ENCODE measurements at places on chromosomes 5 and 9. TPM values are rescaled to one million over a fixed set of nuclear protein-coding genes. Genes with fewer than 3 reads are reported as not detected.

GRCh38 chr5:134536876-134537275, 11.4 kb downstream of the JADE2 start:
- no peak overlapping the region for H3K4me3 ChIP-seq
- no peaks in the 10 kb centered on the region for H3K4me1 ChIP-seq

DNA sequence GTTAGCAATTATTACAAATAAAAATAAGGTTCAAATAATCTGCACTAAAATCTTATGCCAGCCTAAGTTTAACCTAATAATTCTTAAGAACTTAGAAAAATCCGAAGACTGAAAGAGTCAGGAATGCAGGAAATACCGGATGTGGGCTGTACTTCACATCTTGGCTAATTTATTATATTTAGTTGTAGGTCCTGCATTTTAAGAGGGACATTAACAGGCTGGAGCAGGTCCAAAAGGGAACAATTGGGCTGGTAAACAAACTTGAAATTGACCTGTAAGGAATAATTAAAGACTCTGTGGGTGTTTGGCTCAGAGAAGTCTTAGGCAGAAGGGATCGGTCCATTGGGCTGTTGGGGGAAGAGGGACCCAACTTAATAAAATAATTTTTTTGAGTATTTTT, 18.4 kb downstream of the GLRA1 start:
- no peaks in the 10 kb centered on the region for H3K27me3 ChIP-seq
- H3K36me3 ChIP-seq: no peaks in the 10 kb centered on the region
- no peak overlapping the region for H3K4me3 ChIP-seq
- H3K4me1 ChIP-seq: no peaks in the 10 kb centered on the region

DNA sequence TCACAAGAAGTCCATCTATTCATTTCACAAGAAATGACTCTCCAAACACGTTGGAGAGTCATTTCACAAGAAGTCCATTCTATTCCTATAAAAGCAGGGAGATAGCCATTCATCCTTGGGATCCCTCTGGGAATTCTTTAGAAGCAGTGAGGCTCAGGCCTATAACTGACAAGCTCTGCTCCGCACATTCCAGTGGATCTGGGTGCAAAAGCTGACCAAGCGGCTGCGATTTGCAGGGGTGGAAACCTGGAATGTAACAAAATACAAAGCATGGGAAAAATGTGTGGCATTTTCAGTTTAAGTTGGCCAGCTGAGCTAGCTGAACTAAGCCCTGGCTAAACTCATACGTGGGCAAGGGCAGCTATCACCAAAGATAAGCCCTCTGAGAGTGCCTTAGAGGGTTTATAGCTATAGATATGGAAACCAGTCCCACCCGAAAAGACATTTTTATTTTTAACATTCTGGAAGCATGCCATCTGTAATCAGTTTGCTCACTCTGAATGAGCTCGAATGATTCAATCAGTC, 8.7 kb downstream of the TAS2R1 start:
- H3K4me3 ChIP-seq: no peak overlapping the region
- no peak overlapping the region for H3K27ac ChIP-seq
- H3K4me1 ChIP-seq: no peaks in the 10 kb centered on the region
- H3K36me3 ChIP-seq: no peaks in the 10 kb centered on the region

- H3K4me3 ChIP-seq: no peak overlapping the region
- no peaks in the 10 kb centered on the region for H3K4me1 ChIP-seq
- H3K36me3 ChIP-seq: no peaks in the 10 kb centered on the region
- no peak overlapping the region for H3K27ac ChIP-seq
Measured at GRCh38 chr9:70156729-70157128, 102.0 kb upstream of the SMC5 start.

Gene PCDHAC1
- total RNA-seq: 0.06 TPM
